ENCODE measurements at places on chromosomes 3 and 15. TPM values are rescaled to one million over a fixed set of nuclear protein-coding genes. Genes with fewer than 3 reads are reported as not detected.

HHLA2 gene
- 2.5 TPM for total RNA-seq

ITIH1 gene
- not detected for total RNA-seq

APBA2 gene
- 7.0 TPM for total RNA-seq

KBTBD13 gene
- not detected for total RNA-seq

NEK10 gene
- total RNA-seq = 1.5 TPM

SLC9C1 gene
- not detected for total RNA-seq

TMC3 gene
- total RNA-seq = not detected

ZNF501 gene
- 1.9 TPM for total RNA-seq

GPR62 gene
- total RNA-seq = not detected
